GM20000 (cell line): ENCODE measurements at places on chromosomes 2 and 18.

DNA sequence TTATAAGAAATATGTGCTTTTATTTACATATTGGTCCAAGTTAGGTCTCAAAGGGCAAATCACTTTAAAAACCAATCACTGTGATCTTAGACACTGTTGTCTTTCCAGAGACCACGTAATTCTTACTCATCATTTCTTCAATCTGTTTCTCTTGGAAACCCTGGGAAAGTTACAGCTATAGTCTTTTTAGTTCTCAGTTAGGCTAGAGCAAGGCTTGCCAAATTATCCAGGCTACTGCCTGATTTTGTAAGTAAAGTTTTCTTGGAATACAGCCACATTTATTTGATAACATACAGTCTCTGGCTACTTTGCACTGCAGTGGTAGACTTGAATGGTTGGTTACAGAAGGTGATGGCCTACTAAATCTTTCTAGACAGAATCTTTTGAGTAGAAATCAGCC lies 106.0 kb downstream of the KIAA1328 start:
- no peak for DNase-seq

DNA sequence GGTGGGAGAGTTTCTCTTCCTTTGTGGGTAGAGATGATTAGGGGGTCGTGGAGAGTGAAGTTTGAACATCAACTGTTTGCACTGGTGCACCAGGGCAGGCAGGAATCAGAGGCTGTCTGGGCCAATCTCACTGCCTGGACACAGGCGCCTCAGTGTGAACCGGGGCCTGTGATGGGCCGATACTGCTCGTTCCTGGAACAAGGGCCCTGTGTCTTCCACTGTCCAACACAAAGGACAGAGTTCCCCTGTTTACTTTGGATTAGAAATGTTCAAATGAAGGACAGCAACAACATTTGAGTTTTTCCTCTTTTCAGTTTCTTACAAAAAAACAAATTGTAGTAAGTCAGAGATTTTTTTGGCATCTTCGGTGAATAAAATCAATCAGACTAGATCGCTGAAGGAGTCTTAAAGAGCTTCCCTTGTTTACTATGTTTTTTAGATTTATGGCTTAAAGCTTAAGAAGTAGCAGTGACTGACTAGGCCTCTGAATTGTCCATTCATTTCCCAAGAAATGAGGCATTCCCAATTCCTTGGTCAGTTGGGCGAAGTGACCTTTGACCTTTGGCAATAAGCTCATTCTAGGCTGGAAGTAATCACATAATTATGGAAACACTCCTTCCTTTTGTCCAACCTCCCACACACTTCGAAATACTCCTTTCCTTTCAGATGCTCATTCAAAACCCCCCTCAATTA lies 11.6 kb upstream of the TGFA start:
- DNase-seq: no peak

- peak; percentile 9 for DNase-seq
Measured at GRCh38 chr2:30022444-30023071, 101.2 kb upstream of the ALK start.

- no peak for DNase-seq
Measured at GRCh38 chr2:88483200-88483599, 30.7 kb upstream of the FOXI3 start.

- DNase-seq: no peak
Measured at GRCh38 chr18:57214976-57215375, 68.1 kb downstream of the BOD1L2 start.

GRCh38 chr2:168116448-168116847 lies 130.9 kb downstream of the STK39 start:
- no peak for DNase-seq

DNA sequence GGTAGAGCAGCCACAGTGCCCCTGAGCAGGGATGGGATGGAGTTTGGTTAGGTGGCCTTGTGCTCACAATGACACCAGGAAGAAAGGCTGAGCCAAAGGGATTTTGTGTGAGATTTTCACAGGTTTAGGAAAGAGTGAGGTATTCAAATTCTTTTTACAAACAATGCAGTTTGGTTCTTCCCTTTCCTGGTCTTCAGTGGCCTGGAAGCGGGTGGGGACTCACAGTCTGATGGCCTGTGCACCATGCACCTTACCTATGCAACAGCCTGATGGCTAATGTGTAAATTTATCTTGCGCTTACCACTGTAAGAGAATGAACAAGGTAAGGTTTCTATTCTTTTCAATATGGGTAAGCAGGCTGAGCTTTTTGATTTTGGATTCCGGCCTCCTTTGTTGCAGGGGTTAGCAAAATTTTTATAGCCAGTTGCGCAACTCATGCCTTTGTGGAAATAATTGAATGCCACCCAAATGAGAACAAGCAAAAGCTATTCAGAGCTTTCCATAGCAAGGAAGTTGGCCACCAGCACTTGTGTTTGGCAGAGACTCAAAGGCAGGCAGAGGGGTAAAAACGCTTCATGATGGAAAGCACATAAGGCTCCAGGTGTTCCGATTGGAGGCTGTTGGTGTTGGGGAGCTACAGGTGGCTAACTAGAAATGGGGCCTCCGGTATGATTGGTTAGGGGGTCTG lies 23.8 kb upstream of the IL1R2 start:
- no peak for DNase-seq

GRCh38 chr2:169225906-169226305 lies 136.4 kb downstream of the LRP2 start:
- DNase-seq: no peak

- no peak for DNase-seq
Measured at GRCh38 chr2:223314811-223315210, 262.8 kb downstream of the KCNE4 start.

- DNase-seq: peak; percentile 39
Measured at GRCh38 chr2:64359892-64360657, 93.9 kb upstream of the LGALSL start.
